ENCODE measurements at places on chromosomes 2 and 18.

DNA sequence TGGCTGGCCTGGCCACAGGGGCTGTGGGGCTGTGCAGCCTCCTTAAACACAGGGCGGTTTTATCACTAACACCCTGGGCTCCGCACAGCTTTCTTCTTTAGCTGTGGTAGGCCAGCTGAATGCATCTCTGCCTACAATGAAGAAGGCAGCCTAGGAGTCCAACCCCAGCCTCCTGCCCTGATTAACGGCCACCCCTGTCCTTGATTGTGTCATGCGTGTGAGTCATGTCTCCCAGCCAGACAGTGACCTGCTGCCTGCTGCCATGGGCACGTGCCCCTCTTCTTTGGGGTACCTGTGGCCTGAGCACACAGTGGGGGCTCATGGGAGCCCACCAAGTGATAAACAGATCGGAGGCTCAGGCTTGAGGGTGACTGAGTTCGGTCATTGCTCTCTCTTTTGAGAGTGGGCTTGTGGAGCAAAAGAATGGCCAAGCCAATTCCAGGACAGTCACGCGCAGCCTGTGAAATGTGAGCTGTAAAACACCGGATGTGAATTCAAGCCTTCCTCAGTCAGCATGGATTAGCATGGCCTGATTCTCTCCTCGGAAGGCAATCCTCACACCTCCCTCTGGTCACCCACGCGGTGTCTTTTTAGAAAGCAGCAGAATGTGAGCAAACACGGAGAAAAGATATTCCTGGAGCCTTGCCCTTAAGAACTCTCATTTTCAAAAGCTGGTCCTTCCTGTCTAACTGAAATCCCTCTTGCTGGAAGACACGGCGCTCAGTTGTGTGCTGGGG lies 144.1 kb downstream of the CELF4 start:
- DNase-seq = no peak

DNA sequence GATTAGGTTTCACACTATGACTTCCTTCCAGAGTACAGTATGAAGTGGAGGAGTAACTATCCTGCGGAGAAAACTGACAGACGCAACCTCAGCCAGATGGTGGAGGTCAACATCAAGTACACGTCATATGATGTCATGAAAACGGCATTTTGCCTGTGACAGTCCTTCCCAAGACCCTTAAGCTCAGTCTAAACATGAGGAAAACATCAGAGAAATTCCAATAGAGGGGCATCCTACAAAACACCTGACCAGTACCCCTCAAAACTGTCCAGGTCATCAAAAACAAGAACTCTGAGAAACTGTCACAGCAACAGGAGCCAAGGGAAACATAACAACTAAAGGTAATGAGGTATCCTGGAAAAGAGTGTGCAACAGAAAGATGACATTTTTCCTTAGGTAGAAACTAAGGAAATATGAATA lies 1.7 kb downstream of the RNU4ATAC start:
- no peak for DNase-seq

- no peak for DNase-seq
These were observed 1403.0 kb upstream of the NXPH2 start for GRCh38 chr2:140183056-140183765.

GRCh38 chr2:182668671-182669070 lies 47.4 kb upstream of the DNAJC10 start:
- DNase-seq = peak; percentile 23

DNA sequence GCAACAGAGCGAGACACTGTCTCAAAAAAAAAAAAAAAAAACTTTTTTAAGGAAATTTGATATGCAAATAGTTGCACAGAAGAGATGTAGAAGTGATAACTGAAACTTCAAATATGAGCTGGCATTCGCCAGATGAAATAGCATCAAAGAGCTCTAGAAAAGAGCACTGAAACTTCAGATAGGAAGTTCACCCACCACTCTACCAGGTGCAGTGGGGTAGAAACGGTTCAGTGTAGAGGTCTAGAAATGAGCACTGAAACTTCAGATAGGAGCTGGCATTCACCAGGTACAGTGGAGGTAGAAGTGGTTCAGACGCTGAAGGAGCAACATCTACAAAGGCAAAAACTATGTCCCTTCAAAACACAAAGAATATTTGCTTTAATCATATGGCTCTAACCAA lies 9.0 kb upstream of the ONECUT2 start:
- no peak for DNase-seq

- no peak for DNase-seq
These were observed 31.1 kb upstream of the FAM237A start for GRCh38 chr2:206611191-206611590.

- DNase-seq = no peak
These were observed 31.5 kb upstream of the NFE2L2 start for GRCh38 chr2:177296040-177296439.

DNA sequence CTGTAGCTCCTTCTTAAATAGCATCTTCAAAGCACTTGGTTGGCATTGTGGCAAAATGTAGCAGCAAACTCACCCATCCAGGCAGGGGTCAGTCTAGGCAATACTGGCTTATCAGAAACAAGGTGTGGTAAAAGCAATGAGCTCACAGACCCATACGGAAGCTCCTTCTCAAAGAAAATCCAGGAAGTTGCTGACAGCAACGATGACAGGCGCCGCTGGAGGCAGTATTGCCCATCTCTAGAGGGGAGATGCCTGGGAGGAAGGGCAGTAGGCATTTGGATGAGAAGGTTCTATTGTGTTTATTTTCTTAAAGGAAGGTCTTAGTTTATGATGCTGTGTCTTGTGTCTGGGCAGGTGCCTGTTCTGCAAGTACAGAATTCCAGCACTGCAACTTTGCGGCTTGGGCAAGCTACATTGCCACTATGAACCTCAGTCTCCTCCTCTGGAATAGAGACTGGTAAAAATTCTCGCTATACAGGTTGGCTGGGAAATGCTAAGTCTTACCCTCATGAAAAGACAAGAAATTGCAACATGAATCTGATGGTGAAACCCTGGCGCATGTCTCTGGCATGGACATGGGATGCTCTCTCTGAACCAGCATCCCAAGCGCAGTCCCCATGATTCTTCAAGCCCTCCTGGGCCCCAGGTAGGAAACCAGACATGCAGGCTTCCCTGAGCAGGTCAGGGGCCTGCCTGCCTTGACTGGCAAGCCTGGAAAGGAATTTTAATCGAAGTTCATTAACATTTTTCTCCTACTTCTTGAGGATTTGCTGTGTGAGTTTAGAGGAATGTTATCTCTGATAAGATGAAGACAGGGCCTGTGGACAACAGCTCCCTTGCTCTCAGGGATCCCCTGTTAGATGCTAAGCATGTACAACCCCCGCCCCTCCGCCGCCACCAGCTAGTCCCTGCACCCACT lies 156.0 kb downstream of the TFCP2L1 start:
- DNase-seq = peak; percentile 89

DNA sequence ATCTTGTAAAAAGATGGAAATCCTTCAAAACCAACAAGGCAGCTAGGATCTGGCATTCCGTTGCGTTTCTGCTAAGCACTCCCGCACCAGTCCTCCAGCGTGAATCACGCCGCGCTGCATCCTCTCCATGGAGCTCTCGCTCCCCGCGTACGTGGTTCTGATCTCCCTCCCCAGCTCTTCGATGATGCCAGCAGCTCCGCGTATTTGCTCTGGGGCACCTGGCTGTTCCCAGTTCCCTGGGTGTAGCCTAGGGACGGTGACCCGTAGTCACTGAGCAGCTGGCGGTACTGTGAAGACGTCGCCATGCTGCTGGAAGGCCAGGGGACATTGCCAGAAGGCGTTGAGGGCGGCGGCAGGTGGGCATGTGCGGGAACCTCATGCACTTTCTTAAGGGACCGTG lies 407.5 kb downstream of the RNF144A start:
- no peak for DNase-seq

GRCh38 chr2:169001116-169001815 lies 29.9 kb downstream of the ABCB11 start:
- DNase-seq = no peak

GRCh38 chr2:33913071-33913616 lies 314.0 kb upstream of the FAM98A start:
- DNase-seq = no peak

DNA sequence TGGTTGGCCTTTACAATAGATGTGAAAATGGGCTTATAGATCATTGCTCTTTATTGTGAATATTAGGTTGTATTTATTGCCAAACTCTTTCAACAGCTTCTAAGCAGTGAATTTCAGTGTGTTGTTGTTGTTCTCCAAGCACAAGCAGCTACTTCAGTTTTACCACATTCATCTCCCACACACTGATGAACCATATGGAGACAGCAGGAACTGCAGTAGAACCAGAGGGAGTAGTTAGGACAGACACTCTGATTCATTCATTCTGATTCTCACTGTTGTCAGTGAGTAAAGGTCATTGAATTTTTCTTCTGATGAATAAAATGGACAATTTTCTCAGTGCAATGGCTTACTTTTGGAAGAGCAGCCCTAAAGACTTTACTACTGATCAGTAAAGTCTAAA lies 40.2 kb downstream of the CCDC74A start:
- DNase-seq = no peak

GRCh38 chr2:6999211-6999877 lies 82.1 kb downstream of the RNF144A start:
- no peak for DNase-seq

DNA sequence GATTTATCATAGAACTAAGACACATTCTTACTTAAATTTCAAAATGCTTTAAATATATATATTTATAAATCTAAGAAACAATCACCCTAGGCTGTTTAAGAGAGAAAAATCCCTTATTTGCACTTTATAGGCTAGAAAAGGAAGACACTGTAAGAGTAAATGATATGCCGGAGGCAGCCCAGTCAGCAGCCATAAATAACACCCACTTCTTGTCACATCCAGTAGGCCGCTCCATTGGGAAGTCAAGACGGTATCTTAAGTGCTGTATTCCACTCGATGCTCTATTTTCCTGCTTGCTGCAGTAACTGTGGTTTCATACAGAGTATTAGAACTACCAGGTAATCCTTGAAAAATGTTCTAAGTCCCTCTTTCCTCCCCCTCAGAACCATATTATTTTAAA lies 57.9 kb downstream of the ABCA12 start:
- no peak for DNase-seq

- no peak for DNase-seq
These were observed 24.5 kb upstream of the SMAD7 start for GRCh38 chr18:48975120-48975816.

DNA sequence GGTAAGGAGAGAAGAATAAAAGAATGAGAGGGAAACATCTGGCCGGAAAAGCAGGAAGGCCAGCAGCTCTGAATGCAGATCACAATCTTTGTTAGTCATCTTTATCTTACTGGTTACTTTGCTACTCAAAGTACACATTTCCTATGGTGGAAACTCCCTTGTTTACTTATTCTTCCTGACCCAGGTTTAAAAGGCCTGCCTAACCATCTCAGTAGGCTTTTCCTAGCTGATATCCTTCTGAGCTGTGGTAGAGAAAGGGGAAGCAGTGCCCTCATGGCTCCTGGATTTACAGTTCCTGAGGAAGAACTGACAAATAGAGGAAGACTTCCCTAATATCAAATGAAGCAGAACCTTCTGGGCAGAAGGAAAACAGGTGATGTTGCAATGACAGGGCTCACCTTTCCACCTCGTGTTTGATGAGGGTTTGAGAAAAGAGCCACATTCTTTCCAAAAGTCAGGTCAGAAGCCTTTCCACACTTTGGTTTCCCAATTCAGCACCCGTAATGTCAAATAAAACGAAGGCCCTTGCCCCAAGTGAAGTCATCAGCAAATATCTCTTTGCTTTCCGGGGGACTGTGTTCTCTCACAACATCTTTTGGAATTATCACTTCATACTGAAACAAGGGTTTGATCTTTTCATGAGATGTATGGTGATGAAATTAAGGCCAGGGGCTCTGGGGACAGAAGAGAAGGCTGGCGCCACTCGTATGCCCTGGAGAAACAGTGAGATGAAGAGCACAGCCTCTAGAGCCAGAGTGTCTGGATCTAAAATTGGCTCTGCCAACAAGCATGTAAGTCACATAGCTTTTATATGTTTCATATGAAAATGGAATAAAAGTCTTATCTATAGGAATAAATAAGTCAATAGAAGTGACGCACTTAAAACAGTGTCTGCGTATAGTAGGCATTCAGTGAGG lies 26.7 kb upstream of the APOB start:
- DNase-seq = no peak

DNA sequence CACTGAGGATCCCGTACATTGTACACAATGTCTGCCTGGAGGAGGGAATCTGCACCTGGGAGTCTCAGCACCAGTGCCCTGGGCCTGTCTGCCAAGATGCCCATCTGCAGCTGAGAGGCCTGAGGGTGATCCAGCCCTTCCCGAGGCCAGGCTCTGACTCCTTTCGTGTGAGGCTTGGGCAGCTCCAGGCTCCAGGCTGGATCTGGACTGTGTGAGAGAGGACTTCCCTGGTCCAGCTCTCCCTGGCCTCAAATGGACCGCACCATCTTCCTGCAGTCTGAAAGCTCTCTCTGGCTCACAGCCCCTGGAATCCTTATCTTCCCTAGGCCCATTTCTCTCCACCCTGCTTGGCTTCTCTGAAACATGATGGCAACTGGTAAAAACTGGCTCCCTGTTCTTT lies 324.6 kb downstream of the DYSF start:
- DNase-seq = no peak

DNA sequence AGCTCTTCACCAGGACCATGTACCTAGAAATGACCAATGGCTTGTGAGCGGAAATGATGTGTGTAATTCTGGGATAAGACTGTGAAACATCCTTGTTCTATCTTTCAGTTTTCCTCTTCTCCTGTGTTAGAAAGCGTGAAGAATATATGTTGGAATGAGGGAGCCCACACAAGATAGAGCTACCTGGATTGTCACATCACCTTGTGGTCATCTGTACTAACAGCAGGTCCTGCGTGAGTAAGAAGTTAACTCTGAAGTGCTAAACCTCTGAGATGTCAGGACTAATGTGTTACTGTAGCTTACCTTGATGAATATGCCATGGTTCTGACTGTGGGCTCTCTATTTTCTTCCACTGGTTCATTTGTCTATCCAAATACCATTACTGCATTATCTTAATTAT lies 75.6 kb downstream of the FASTKD2 start:
- DNase-seq = no peak
